ENCODE measurements at places on chromosomes 13 and 19. TPM values are rescaled to one million over a fixed set of nuclear protein-coding genes. Genes with fewer than 3 reads are reported as not detected.

RPL18A gene
- total RNA-seq: 1,116 TPM

ZNF541 gene
- total RNA-seq: 0.06 TPM

SIGLEC9 gene
- total RNA-seq: 2.7 TPM

DNA sequence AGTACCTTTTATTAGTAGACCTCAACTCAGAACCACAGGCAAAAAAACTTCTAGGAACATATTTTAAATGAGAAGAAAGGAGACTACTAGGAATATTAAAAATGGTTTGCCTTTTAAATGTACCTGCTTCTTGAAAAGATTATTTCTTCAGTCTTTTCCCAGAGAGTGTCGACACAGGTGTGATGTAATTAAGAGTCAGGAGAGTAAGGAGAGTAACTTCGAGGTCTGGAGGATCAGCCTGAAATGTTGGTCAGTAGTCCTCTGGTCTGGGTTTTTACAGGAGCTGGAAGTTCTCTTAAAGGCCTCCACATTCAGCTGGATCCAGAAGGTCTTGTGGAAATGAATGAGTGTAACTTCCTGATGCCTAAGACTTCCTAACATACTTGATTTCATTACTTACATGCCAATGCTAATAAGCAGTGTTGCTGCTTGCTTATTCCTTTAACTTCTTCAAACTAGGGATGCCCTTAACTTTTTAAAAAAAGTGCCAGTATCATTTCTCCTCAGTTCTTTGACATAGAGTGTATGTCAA is at the start of gene KCTD4:
Gene KCTD4, minus strand, starts transcription at position 345 of the 532 bp plus-strand sequence. CDS start 6,478 bp downstream, outside the sequence.
- no peak for DNase-seq

DNA sequence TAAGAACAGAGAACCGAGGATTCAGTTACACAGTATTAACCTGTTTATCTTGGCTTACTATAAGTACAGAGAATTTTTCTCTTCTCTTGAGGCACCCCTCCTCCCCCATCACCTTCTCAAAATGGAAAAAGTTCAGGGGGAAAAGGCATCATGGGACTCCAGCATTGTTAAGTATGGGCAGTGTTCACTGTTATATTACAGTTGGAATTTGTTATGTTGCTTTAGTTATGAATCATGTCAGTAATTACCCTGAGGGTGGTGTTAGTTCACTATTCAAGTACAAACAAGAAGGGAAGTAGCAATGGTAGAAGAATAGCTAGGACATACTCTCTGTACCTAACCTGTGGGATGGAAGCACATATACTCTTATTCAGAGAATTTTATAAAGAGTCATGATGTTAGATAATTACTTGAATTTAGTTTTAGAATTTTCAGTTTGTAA is 12.0 kb downstream of the LPAR6 start:
- no peak for DNase-seq

DNA sequence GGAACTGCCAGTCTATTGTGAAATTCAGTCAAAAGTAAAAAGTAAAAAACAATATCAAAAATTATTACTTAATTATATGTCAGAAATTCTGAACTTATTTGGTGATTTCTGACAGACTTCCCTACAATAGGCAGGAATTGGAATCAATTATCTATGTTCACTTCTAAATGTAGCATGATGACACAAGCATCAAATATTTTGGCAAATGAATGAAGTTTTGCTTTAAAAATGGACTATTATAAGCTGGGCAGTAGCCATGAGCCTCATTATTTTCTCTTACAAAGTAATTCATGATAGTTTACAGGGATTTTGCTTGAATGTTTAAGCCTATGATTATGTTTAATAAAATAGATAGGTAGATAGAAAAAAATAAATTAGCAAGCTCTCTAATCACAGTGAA is 582.6 kb downstream of the SLITRK6 start:
- no peak for DNase-seq

DNA sequence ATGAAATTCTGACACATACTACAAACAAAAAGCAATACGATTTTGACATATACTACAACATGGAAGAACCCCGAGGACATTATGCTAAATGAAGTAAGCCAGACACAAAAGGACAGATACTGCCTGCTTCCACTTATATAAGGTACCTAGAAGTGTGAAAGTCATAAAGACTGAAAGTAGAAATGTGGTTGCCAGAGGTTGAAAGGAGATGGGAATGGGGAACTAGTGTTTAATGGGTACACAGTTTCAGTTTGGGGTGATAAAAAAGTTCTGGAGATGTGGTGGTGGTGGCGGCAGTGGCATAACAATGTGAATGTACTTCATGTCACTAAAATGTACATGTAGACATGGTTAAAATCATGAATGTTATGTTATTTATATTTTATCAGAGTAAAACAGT is 12.1 kb upstream of the NDFIP2 start:
- DNase-seq: no peak

DNA sequence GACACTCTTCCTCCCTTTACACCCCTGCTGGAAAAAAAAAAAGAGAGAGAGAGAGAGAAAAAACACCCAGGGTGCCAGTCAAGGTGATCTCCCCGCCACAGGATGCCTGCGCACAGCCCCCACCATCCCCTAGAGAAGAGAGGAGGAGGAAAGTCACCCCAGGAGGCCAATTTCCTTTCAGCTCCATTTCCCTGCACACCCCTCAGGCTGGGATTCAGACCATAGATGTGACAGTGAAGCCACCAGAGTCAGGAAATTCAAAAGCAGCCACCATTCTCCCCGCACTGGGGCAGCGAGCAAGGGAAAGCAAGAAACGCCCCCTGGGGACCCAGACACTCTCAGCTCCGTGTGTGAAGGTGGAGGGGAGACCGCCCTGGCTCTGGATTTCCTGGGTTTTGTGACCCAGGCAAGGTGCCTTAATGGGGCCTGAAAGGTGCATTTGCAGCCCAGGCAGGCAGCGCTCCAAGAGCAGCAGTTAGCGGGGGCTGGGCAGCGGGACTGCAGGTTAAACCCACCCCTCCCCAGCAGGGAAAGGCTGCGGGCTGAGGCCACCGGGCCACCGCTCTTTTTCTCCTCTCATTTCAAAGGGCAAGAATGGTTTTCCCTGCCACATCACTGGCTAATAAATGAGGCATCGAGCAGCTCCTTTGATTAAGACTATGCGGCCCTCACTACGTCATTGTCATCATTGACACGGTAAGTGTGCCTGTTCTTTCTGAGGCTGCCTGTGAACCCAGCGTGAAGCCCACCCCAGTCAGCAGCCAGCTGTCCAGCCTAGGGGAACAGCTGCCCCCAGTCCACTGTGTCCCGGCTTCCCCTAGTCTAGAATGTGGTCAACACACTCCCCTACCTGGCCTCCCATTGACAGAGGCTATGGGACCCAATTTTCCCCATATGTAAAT is 83.8 kb upstream of the TM9SF2 start:
- DNase-seq: no peak

DNA sequence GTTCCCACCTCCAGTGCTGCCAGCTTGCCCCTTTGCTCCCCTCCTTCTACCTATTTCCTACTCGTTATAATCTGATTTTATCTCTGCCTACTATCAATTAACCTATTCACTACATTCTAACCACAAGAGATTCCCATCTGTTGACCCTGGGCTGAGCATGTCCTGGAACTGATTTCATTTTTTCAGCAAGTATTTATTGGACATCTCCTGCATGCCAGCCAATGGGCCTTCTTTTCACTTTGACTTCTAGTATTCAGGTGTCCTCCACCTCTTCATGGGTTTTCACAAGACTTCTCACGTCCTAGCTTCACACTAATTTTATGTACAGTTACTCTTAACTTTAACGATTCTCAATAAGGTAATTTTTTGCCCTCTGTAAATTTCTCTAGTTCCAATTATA is 282.7 kb upstream of the KLHL1 start:
- no peak for DNase-seq

DNA sequence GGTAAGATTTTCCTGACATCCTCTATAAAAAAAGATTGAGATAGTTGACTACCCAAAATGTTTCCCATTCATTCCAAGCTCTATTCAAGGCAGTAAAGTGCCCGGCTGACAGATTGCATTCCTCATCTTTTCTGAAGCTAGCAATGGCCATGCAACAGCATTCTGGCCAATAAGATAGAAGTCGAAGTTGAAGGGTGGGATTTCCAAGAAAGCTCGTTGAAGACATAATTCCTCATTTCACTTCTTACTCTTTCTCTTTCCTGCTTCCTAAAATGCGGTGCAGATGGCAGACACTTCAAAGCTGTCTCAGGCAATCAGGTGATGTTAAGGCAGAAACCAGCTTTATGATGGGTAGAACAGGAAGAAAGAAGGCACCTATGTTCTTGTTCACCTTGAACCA is 13.4 kb upstream of the ALOX5AP start:
- no peak for DNase-seq

DNA sequence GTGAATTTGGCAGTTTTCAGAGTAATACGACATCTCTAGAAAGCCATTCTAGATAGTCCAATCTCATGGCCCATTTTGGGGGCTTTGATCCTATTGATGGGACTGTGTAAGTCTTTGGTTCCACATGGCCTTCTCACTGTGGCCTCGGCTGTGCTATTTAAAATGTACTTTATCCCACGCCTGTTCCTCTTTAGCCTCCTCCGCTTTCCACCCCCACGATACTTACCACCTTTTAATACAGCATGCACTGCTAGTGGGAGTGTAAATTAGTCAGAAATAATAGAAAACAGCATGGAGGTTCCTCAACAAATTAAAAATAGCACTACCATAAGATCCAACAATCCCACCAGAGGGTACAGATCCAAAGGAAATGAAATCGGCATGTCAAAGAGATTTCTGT is 28.3 kb upstream of the CEBPG start:
- no peak for DNase-seq

- DNase-seq: no peak
Observed at GRCh38 chr13:26340807-26341206, 86.9 kb downstream of the CDK8 start.

DNA sequence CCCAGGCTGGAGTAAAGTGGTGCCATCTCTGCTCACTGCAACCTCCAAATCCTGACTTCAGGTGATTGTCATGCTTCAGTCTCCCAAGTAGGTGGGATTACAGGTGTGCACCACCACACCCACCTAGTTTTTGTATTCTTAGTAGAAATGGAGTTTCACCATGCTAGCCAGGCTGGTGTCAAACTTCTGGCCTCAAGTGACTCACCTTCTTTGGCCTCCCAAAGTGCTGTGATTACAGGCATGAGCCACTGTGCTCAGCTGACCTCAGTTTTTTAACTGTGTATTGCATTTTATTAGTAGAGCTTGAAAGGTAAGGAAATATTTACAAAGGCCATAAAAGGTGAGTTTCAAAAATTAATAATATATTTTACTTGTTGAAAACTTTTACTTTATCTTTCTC is 2.3 kb downstream of the ZNF726 start:
- no peak for DNase-seq

GRCh38 chr13:112442483-112443090 is 66.4 kb downstream of the SPACA7 start:
- no peak for DNase-seq

DNA sequence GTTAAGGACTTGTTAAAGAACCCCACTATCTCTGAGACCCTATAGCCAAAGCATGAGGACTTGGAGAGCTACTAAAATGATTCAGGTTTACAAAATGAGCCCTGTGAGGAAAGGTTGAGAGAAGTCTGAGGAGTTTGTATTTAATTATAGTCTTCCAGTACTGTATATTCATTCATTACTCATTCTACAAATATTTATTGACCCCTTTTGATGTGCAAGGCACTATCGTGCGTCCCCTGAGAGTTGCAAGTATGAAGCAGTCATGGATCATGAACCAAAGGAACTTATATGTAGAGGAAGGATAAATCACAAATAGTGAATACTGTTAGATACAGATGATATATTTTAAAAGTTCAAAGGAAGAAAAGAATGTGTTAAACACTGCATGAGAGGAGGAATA is 84.4 kb downstream of the DNAJC15 start:
- no peak for DNase-seq

DNA sequence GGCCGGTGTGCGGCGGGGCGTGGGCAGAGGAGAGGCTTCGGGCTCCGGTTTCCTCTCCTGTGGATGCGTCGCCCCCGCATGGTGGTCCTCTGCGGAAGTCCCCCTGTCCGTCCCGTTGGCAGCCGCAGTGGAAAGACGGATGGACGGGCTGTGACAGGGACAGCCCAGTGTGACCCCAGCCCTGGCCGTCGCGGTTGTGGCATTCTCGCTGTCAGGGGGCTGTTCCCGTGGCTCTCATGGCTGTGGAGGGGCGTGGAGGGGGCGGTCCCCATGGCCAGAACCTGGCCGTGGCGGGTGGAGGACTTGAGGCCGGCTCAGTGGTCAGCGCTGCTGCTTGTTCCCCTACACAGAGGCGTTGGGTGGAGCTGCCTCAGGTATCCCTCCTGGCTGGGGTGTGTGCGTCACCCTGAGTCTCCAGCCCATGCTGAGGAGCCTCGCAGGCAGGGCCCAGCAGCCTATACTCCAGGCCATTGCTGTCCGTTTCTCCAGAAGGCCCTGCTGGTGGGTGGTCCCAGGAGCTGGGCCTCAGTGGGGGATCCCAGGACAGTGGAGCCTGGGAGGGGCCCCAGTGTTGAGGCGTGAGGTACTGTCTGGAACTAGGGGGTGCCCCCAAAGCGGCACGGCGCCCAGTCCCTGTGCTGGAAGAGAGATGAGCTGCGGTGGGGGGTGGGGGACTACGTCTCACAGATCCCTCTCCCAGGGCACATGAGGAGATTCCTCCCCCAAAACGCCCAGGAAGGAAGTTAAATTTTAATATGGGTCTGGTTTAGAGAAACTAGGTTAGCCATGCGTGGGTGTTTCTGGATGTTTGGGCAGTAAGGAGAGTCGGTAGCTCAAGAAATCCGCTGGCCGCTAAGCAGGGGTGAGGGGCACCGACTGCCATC is 20.3 kb downstream of the CSNK1G2 start:
- no peak for DNase-seq

- DNase-seq: no peak
Observed at GRCh38 chr13:109904218-109904617, 117.8 kb upstream of the IRS2 start.

Measured in pancreas (tissue), 10 donors.